ENCODE measurements at places on chromosomes 11 and 22. TPM values are rescaled to one million over a fixed set of nuclear protein-coding genes. Genes with fewer than 3 reads are reported as not detected.
A peak's percentile ranks its signal among the peaks of the same experiment; 100 is the strongest.

The VPS11 gene
- total RNA-seq = 63.3 TPM

The KCNK4 gene
- not detected for total RNA-seq

The OR52N4 gene
- 2.6 TPM for total RNA-seq

The TTC36 gene
- 0.69 TPM for total RNA-seq

The IRAG1 gene
- total RNA-seq = not detected

The TSPAN4 gene
- 8.9 TPM for total RNA-seq

The PANX2 gene
- total RNA-seq = 0.26 TPM

The TTLL1 gene
- 7.3 TPM for total RNA-seq

The KCNJ1 gene
- total RNA-seq = not detected

The APOL1 gene
- 16.5 TPM for total RNA-seq

The CD3G gene
- 202 TPM for total RNA-seq

DNA sequence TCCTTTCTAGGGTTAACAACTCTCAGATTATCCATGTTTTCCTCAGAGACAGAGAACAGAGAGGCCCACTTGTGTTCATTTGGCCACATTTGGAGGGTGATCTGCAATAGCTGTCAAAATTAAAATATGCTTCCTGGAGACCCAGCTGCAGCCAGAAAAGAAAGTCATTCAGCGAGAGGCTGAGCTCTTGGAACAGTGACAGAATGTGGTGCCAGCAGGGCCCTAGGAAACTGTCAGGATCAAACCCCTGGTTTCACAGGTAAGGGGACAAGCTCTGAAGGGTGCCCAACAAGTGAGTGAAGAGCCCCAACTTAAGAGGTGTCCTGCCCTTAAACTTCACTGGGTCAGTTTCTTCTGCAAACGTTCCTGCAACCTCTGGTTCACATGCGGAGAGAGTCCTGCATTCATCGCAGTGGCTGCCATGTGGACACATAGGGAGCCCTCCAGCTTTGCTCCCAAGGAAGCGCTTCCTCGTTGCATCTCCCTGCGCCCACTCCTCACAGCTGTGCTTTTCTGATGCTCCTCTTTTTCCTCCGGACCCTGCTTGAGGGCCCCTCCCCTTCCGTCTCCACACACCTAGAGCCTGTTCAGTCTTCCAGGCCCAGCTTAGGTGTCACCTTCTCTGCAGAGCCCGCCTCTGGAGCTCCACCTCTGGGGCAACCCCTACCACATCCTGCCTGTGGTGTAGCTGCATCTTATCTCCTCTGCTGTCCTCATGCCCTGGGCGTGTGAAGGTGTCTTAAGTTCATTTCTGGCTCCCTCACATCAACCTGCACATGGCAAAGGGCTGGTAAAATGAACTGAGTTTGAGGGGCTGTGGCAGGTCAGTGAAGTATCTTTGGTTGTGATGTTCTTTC lies 3.9 kb downstream of the UCP3 start:
- DNase-seq = peak; percentile 91

GRCh38 chr11:65448418-65449105 lies 26.0 kb downstream of the NEAT1 start:
- DNase-seq = no peak

DNA sequence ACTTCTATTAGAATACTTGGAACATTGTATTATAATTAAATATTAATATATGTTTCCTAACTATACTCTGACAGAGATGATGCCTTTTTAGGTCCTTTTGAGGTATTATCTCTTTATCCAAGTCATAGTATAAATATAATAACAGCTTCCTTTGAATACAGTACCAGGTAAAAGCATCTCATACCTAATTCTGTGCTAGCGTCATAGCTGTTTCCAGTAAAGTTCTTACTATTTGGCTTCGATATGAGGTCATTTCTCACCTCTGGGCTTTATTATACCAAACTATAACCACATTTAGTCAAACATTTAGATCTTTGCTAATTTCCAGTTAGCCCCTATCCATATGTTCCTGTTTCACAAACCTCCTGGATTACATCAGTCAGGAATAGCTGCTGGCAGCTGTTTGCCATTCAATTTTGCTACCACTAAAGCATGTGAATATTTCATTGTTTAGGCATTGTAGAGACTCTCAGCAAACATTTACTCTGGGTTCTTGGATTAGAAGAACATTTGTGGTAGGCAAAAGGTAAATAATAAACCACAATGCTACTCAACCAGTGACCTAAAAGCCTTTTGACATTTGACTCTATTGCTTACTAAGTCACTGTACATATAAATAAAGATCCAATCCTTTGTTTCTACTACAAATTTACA lies 255.1 kb downstream of the TTC28 start:
- DNase-seq = no peak

DNA sequence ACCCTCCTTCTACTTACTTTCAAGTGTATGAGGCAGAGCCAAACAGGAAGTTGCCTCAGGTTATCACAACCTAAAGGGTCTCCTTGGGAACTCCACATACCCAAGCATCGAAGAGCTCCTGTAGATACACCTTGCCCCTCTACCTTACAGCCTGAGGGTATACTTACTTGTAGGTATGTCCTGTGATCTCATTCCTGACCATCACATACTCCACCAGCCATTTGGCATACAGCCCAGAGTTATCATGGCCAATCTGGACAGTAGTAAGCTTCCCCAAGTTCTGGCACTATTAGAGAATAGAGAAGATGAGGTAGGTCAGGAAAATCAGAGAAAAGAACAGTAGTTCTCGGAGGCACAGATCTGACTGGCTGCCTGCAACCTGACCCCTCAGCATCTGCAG lies 53.4 kb upstream of the SCUBE2 start:
- DNase-seq = no peak

GRCh38 chr22:50271519-50271970 lies 1.4 kb upstream of the MAPK11 start:
- DNase-seq = no peak

- DNase-seq = no peak
Measured at GRCh38 chr11:128135451-128135850, 451.9 kb downstream of the ETS1 start.

GRCh38 chr22:25153961-25154666 lies 45.5 kb upstream of the CRYBB3 start:
- no peak for DNase-seq

GRCh38 chr11:10493041-10493663 lies 38.1 kb downstream of the AMPD3 start:
- no peak for DNase-seq

DNA sequence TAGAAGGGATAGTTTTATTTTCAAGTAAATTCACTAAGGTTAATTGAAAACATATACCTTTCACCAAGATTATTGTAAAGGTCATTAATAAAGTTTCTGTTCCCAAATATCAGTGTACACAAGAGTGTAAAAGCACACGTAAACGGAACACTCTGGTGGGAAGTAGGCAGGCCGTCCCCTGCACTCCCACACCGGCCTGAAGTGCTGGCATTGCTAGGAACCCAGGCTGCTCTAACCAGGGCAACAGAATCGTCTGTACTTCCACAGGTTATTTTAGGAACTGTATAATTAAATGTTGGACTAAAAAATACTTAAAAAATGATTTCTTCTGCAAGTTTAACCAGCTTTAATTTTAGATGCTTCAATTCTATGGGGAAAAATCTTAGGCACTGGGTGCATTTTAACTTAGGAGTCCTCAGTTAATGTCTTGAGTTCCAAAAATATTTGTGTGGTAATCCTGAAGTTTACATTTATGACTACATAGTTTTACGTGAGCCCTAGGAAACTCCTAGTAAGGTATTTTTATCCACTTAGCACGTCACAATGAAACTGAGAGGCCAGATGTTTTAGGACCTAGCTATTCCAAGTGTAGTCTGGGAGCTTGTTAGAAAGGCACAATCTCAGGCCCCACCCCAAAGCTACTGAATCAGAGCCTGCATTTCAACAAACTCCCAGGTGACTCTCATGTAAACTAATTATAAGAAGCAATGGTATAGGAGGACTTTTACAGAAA lies 31.2 kb downstream of the KMT5B start:
- no peak for DNase-seq

GRCh38 chr11:123924027-123924426 lies 15.4 kb upstream of the OR4D5 start:
- no peak for DNase-seq

- no peak for DNase-seq
Measured at GRCh38 chr22:24736526-24737053, 37.9 kb downstream of the PIWIL3 start.

- no peak for DNase-seq
Measured at GRCh38 chr11:19225581-19225980, 15.2 kb downstream of the E2F8 start.

GRCh38 chr11:70448983-70449567 lies 50.7 kb downstream of the CTTN start:
- DNase-seq = no peak

DNA sequence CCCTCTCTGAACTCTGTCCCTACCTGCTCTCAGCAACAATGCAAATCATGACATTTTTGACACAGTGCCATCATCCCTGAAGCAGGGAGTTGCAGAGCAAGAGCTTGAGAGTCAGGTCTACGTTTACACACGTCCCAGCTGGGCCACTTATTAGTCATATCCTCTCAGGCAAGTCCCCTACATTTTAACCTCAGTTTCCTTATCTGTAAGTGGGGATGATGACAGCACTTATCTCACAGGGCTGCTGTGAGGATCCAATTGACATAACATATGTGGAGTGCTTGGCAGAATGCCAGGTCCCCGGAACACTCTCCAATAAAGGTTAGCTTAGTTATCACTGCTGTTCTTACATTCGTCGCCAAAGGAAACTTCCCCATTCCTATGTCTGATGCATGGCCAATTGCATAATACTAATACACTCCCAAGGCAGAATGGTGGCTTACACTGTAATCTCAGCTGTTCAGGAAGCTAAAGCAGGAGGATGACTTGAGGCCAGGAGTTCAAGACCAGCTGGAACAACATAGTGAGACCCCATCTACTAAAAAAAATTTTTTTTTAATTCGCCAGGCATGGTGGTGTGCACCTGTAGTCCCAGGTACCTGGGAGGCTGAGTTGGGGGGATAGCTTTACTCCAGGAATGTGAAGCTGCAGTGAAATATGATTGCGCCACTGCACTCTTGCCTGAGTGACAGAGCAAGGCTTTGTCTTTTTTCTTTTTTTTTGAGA lies 16.6 kb downstream of the ASCC2 start:
- DNase-seq = no peak

DNA sequence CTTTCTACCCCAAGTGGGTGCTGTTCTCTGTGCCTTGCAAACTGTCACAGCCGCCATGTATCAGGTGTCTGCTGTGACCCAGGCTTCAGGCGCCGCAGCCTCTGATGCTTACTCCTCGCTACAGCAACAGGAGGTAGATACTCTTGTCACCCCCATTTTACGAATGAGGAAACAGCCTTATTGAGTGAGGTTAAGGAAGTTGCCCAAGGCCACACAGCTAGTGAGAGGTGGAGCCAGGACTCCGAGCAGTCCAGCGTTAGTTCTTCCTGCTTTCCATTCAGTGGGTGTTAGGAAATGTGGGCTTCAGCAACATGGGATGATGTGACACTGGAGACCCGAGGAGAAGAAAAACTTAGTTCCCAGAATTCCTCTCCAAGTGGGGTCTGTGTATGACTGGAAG lies 14.3 kb downstream of the RNF215 start:
- DNase-seq = no peak

GRCh38 chr11:86802601-86803051 lies 2.3 kb downstream of the PRSS23 start:
- no peak for DNase-seq

- no peak for DNase-seq
Measured at GRCh38 chr11:7905961-7906429, 25.1 kb downstream of the OR10A6 start.

GRCh38 chr11:44416776-44417175 lies 106.8 kb upstream of the ALX4 start:
- no peak for DNase-seq

DNA sequence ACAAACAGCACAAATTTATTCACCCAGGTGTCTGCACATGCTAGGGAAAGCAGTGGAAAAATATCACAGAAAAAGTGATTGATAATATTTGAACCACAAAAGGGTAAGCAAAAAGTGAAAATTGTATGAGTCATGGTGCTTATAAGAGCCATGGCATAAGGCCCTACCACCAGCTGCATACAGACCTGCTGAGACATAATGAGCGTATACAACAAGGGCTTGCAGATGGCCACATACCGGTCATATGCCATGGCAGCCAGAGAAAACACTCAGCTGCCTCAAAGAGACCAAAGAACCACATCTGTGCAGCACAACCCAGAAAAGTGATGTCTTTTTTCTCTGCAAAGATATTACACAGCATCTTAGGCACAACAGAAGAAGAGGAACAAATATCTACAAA lies 71.4 kb upstream of the OR9G4 start:
- no peak for DNase-seq

DNA sequence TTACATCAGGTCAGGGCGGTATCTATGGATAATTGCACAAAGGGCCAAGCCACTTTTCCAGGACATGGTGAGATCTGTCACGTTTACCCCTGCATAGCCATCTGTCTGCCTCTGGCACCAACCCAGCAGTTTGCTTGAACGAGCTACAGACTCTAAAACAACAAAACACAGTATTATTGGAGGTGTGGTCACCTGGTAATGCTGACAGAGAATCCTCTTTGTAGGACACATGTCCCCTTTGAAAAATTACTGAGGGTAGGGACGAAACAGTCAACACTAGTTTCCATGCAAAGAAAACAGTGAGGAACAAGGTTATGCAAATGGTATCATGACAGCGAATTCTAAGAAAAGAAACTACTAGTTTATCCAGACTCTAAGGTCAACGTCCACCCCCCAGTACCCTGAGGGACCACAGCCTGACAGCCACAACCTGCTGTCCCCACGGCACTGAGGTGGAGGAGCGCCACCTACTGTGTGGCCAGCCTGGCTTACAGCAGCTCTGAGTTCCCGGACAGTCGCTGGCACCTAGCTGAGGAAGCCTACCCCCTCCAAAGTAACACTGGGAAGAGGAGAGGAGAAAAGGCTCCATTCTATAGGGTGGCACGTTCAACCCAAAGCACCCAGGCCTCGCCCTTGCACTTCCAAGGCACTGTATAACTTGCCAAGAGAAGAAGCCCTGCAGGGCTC lies 117.4 kb upstream of the BID start:
- no peak for DNase-seq

GRCh38 chr11:93498641-93499040 lies 44.5 kb downstream of the SMCO4 start:
- no peak for DNase-seq

DNA sequence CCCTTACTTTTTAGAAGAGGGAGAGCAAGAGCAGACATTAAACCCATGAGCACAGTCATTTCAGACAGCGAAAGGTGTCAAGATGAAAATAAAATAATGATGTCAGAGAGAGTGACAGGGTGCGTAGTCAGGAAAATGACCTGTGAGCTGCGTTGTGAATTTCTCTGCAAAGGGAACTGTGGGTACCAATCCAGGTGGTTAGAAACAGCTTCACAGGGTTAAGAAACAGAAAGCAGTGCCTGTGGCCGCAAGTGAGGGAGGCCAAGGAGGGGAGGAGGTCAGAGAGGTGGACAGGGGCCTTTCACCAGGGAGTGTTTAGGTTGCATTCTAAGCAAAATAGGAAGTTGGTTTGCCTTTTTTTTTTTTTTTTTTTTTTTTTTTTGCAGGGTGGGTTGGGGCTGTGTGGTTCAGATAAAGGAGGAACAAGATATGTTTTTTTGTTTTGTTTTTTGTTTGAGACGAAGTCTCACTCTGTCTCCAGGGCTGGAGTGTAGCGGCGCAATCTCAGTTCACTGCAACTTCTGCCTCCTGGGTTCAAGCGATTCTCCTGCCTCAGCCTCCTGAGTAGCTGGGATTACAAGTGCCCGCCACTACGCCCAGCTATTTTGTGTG lies 7.9 kb downstream of the TIGD3 start:
- no peak for DNase-seq
